Karpas-422 (cell line): ENCODE measurements at places on chromosomes 5 and 9. TPM values are rescaled to one million over a fixed set of nuclear protein-coding genes. Genes with fewer than 3 reads are reported as not detected.

DNA sequence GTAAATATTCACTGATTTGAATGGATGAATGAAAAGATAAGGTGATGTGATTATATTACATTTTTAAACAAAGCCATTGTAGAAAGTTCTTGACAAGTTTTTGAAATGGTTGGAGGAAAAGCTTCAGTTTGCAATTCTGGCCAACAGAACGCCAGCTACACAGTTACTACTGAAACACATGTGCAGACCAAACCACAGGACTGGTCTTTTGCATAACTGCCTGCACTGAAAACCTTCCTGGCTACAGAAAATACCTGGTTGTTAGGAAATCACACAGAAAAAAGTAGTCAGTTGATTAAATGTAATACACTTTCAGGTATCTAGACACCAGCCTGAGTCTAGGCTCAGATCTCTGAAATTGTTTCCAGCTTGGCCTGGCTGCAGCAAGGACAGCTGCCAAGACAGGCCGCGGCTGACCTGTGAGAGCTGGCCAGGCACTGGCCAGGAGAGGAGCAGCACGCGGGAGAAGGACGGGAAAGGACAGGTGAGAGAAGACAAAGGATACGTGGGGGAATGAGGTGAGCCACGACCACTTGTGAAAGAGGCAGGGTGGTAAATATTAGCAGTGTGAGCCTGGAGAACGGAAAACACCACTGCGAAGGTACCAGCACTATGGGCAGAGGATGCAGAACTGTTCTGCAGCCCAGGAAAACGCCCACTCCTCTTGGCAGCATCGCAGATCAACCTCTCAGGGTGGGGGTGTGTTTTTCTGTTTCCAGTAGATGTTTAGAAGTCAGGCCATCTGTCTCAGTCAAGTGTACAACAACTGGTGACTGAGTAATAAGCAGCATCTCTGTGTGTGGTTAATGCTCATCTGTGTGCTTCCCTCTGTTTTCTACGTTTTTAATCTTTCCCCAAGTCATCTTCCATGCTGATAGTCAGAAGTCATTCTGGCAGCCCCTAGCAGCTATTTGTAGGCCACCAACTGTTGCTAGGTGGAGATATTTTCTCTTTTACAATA is 137.4 kb downstream of the SCAMP1 start:
- no peak for DNase-seq

- no peak for DNase-seq
Measured at GRCh38 chr9:8329561-8330283, 530.1 kb upstream of the DMAC1 start.

Gene ANKRD31
- total RNA-seq = 0.22 and 0.30 TPM in 2 replicates

GRCh38 chr5:542319-543311 is 18.4 kb upstream of the SLC9A3 start:
- no peak for DNase-seq

DNA sequence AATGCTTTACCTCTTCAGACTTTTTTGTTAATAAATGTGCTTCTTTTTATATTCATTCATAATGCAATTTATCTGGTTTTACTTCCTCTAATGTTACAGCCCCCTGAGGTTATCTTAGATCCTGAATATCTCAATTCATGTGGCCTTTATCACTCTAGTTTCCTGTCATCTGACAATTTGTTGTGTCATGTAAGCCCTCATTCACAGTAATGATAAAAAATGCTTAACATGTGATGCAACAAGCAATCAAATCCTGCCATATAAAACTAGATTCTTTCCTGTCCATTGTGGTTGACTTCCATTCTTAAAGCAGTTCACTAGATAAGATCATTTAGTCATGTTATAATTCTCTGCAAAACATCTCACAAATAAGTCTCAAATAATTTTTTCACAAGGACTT is 991.2 kb upstream of the ACO1 start:
- DNase-seq = no peak
